ENCODE measurements at places on chromosomes 7 and 10. TPM values are rescaled to one million over a fixed set of nuclear protein-coding genes. Genes with fewer than 3 reads are reported as not detected.

RNF32 gene
- total RNA-seq = 2.2 TPM

DYDC2 gene
- total RNA-seq = 1.4 TPM

C7orf33 gene
- not detected for total RNA-seq

VIPR2 gene
- total RNA-seq = 0.47 TPM

AZGP1 gene
- total RNA-seq = not detected

MMP21 gene
- not detected for total RNA-seq

OPN4 gene
- total RNA-seq = not detected

LAMTOR4 gene
- 22.6 TPM for total RNA-seq

C10orf53 gene
- total RNA-seq = not detected

ARHGEF35 gene
- total RNA-seq = 0.78 TPM

ITPRID1 gene
- total RNA-seq = 8.6 TPM

OGDHL gene
- total RNA-seq = 4.2 TPM

ZNF735 gene
- not detected for total RNA-seq

ATOH7 gene
- 1.4 TPM for total RNA-seq

IFIT3 gene
- 8.4 TPM for total RNA-seq

ACSM6 gene
- total RNA-seq = not detected

PYROXD2 gene
- 1.4 TPM for total RNA-seq

CCL24 gene
- not detected for total RNA-seq

NPSR1 gene
- not detected for total RNA-seq

TMEM229A gene
- total RNA-seq = 1.7 TPM
